Immature natural killer cell (primary cell): ENCODE measurements at places on chromosomes 6 and 20. TPM values are rescaled to one million over a fixed set of nuclear protein-coding genes. Genes with fewer than 3 reads are reported as not detected.

The KCNG1 gene
- polyA plus RNA-seq: not detected

The LGSN gene
- polyA plus RNA-seq: not detected

The SAMD10 gene
- 6.5 TPM for polyA plus RNA-seq

The HLA-DRB1 gene
- 435 TPM for polyA plus RNA-seq

The LPA gene
- polyA plus RNA-seq: not detected

The TBC1D22B gene
- polyA plus RNA-seq: 7.2 TPM

The TGM3 gene
- not detected for polyA plus RNA-seq

The IRF4 gene
- polyA plus RNA-seq: 0.41 TPM

The ACOT8 gene
- polyA plus RNA-seq: 50.2 TPM

The TRAPPC3L gene
- 0.20 TPM for polyA plus RNA-seq

GRCh38 chr6:164826831-164827468, 482.5 kb downstream of the C6orf118 start:
- no peaks in the 10 kb centered on the region for H3K4me1 ChIP-seq
- DNase-seq: no peak
- H3K27ac ChIP-seq: no peak overlapping the region
- no peak overlapping the region for H3K4me3 ChIP-seq
- peaks cover 1% of the 10 kb centered on the region for H3K27me3 ChIP-seq
- no peaks in the 10 kb centered on the region for H3K36me3 ChIP-seq

DNA sequence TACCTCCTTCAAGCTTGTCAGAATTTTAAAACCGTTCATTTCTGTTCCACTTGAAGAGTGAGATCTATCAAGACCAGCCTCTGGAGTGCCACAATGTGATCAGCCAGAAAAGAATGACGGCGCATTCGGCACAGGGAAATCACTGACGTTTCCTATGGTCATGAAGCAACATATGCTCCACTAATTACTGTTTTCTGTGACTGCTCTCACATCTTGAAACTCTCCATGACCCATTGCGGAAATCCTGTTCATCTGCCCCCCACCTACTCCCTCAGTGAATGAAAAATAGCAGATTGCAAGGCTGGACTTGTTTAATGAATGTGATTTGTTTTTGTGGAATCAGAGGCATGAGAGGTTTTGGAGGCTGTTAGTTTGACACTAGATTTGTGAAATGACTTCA, 53.2 kb downstream of the SAMD5 start:
- H3K4me1 ChIP-seq: no peaks in the 10 kb centered on the region
- no peak overlapping the region for H3K4me3 ChIP-seq
- H3K27ac ChIP-seq: no peak overlapping the region
- H3K27me3 ChIP-seq: peaks cover 2% of the 10 kb centered on the region
- no peak for DNase-seq
- H3K36me3 ChIP-seq: no peaks in the 10 kb centered on the region

DNA sequence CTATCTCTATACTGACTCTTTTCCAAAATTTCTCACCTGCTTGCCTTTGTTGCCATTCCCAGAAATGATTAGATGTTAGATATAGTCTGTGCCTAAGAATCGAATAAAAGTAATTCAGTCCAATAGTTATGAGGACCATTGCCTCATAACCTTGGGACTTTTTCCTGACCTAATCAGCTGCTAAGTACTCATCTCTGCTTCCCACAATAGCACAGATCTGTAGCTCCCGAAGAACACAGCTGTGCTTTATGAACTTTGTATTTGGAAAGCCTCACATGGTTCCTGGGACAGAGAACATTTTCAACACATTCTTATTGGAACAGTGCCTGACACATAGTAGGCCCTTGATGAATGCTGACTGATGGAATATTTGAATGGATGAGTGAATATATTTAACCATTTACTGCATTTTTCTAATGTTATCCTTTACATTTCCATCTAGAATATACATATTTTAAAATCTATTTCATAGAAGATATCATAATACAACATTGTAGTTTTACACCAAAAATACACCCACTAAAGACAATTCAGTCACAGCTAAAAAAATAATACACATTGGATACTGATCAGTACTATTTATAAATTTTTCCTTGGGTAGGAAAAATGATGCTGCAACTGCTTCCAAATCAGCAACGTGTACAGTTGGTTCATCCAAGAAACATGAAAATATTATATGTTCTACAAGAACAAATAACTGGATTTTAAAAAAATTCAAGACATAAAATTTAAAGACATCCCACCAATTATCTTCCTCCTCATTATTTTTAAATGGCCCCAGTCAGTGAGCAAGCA, 53.9 kb downstream of the HS3ST5 start:
- DNase-seq: no peak
- H3K27me3 ChIP-seq: peaks cover 2% of the 10 kb centered on the region
- no peaks in the 10 kb centered on the region for H3K4me1 ChIP-seq
- no peaks in the 10 kb centered on the region for H3K36me3 ChIP-seq
- H3K4me3 ChIP-seq: no peak overlapping the region
- no peak overlapping the region for H3K27ac ChIP-seq

- no peak overlapping the region for H3K27ac ChIP-seq
- H3K4me1 ChIP-seq: no peaks in the 10 kb centered on the region
- no peak for DNase-seq
- no peak overlapping the region for H3K4me3 ChIP-seq
- no peaks in the 10 kb centered on the region for H3K27me3 ChIP-seq
These were observed 260.9 kb downstream of the TENT5A start for GRCh38 chr6:81491454-81492101.

DNA sequence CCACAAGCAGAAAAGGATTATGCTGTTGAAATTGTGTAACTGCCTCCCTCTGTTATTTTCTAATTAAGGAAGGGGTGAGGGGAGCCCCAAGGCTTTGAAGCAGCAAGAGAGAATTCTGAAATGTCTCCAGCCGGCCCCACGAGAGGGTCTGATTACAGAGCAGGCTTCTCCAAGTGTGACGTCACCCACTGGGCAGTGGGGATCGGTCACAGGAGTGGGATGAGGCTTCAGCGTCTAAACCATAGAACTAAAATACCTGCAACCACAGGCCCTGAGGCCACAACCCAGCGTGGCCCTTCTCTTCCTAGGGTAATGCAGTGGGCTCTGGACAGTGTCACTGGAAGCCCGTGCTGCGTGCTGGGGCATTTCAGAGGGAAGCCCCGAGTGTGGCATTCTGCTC, 38.6 kb upstream of the APCDD1L start:
- DNase-seq: no peak
- no peaks in the 10 kb centered on the region for H3K36me3 ChIP-seq
- no peak overlapping the region for H3K27ac ChIP-seq
- peaks cover 7% of the 10 kb centered on the region for H3K27me3 ChIP-seq

GRCh38 chr6:127131275-127131674, 12.8 kb downstream of the RSPO3 start:
- no peak overlapping the region for H3K27ac ChIP-seq
- H3K4me1 ChIP-seq: no peaks in the 10 kb centered on the region
- no peaks in the 10 kb centered on the region for H3K36me3 ChIP-seq

DNA sequence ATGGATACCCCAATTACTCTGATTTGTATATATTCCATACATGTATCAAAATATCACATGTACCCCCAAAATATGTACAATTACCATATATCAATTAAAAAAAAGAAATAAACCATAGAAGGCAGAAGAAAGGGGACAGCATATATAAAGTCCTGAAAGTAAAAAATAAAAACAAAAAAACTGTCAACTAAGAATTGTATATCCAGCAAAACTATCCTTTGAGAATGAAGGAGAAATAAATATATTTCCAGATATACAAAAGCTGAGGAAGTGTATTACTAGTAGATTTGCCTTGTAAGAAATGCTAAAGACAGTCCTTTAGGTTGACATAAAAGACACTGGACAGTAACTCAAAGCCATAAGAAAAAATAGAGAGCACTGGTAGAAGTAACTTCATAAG, 9.3 kb upstream of the RIPOR2 start:
- peaks cover 38% of the 10 kb centered on the region for H3K36me3 ChIP-seq
- peaks cover 64% of the 10 kb centered on the region for H3K4me1 ChIP-seq
- no peak overlapping the region for H3K27ac ChIP-seq
- no peak for DNase-seq
- H3K27me3 ChIP-seq: peaks cover 5% of the 10 kb centered on the region
- no peak overlapping the region for H3K4me3 ChIP-seq

DNA sequence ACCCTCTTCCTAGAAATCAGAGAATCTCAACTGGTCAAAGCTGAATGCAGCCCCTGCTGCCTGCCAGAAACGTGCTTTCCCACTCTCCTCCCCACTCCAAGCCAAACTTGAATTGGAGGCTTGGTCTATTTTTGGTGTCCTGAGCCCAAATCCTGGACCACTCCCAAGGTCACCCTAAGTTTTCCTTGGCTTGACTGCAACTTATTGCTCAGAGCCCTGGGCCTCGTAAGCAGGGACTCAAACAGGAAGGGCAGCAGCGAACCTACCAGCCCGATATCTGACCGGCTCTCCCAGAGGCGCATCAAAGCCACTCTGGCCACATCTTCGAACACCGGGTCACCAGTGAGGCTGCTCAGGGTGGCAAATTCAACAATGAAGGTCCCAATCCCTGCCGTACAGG, 12.7 kb downstream of the EDEM2 start:
- no peak overlapping the region for H3K4me3 ChIP-seq
- no peaks in the 10 kb centered on the region for H3K4me1 ChIP-seq
- peaks cover 1% of the 10 kb centered on the region for H3K27me3 ChIP-seq

DNA sequence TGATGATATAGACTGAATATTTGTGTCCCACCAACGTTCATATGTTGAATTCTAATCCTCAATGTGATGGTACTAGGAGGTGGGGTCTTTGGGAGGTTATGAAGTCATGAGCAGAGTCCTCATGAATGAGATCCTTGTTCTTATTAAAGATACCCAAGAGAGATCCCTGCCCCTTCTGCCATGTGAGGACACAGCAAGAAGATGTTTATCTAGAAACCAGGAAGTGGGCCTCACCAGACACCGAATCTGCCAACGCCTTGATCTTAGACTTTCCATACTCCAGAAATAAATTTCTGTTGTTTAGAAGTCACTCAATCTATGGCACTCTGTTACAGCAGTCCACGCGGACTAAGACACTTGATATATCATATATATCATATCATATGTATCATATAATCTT, 67.7 kb upstream of the GCM1 start:
- DNase-seq: no peak
- no peak overlapping the region for H3K4me3 ChIP-seq
- H3K36me3 ChIP-seq: peaks cover 8% of the 10 kb centered on the region
- H3K27ac ChIP-seq: no peak overlapping the region
- no peaks in the 10 kb centered on the region for H3K27me3 ChIP-seq
- H3K4me1 ChIP-seq: no peaks in the 10 kb centered on the region

DNA sequence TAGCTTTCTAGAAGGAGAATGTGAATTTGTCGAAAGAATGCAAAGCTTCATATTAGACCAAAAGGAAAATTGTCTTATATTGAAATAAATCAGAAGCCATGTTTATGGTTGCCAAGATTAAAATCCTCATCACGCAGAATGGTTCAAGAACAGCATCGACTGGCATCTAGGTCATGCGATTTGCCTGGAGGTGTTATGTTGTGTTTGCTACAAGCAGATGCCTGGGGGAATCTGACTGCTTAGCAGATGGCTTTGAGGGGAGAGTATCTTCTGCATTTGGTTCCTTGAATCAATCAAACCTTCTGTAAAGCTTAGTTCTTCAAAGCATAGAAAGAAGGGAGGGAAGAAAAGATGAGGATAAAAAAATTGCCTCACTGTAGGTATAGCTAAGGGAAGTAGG, 585.8 kb downstream of the QKI start:
- H3K4me1 ChIP-seq: no peaks in the 10 kb centered on the region
- no peak overlapping the region for H3K27ac ChIP-seq
- peaks cover 3% of the 10 kb centered on the region for H3K36me3 ChIP-seq

- peaks cover 4% of the 10 kb centered on the region for H3K27me3 ChIP-seq
- peak; percentile 64 for DNase-seq
- H3K36me3 ChIP-seq: peaks cover 4% of the 10 kb centered on the region
These were observed 43.5 kb upstream of the TIAM2 start for GRCh38 chr6:154951345-154952200.

- H3K27ac ChIP-seq: no peak overlapping the region
- H3K4me3 ChIP-seq: no peak overlapping the region
- DNase-seq: no peak
- no peaks in the 10 kb centered on the region for H3K36me3 ChIP-seq
- H3K4me1 ChIP-seq: no peaks in the 10 kb centered on the region
These were observed 29.0 kb downstream of the MAS1 start for GRCh38 chr6:159919800-159920199.

DNA sequence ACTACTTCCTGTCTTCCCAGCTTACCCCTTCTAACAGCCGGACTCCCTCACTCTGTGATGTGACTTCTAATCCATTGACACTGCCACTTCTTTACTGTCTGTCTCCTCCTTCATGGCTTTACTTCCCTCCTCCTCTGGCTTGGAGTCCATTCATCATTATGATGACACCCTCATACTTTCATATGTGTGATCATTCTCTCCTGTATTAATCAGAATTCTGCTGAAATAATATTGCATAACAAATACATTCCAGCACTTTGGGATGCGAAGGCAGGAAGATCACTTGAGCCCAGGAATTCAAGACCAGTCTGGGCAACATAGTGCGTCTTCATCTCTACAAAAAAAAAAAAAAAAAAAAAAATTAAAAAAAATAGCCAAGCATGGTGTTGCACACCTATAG, 147.9 kb upstream of the BTBD3 start:
- peaks cover 2% of the 10 kb centered on the region for H3K27me3 ChIP-seq
- no peaks in the 10 kb centered on the region for H3K4me1 ChIP-seq
- no peak for DNase-seq
- H3K4me3 ChIP-seq: no peak overlapping the region
- H3K36me3 ChIP-seq: peaks cover 10% of the 10 kb centered on the region
- H3K27ac ChIP-seq: no peak overlapping the region

- peaks cover 2% of the 10 kb centered on the region for H3K27me3 ChIP-seq
- H3K27ac ChIP-seq: no peak overlapping the region
- H3K36me3 ChIP-seq: peaks cover 4% of the 10 kb centered on the region
- peaks cover 18% of the 10 kb centered on the region for H3K4me1 ChIP-seq
- H3K4me3 ChIP-seq: no peak overlapping the region
These were observed 146.2 kb downstream of the FAM83B start for GRCh38 chr6:54992789-54993188.

DNA sequence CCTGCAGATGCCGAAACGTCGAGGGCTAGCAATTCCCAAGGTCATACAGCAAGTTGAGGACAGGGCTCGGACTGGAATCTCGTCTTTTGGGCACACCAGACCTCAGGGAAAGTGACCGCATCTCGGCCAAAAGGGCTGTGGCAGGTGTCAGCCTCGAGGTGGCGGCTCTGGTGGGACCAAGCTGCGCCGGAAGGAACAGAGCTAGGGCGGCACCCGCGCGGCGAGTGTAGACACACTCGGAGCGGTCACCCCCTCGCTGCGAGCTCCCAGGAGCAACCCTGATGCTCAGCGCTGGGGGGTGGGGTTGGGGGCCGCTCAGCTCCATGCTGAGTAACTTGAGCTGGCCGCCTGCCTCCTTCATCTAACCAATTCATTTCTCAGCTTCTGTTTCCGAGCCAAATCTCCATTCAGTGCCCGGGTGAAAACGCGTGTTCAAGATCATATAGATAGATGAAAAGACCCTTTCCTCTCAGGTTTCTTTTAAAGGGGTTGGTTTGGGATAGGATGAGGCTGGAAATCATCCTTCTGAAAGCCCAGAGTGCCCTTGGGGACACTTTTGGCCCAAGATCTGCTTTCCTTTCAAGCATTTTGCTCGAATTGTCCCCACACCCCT, 2.2 kb upstream of the TUBB2B start:
- H3K27ac ChIP-seq: no peak overlapping the region
- H3K36me3 ChIP-seq: peaks cover 5% of the 10 kb centered on the region
- peaks cover 37% of the 10 kb centered on the region for H3K27me3 ChIP-seq

GRCh38 chr20:46621492-46621891, 29.8 kb downstream of the SLC13A3 start:
- peaks cover 4% of the 10 kb centered on the region for H3K27me3 ChIP-seq
- H3K27ac ChIP-seq: no peak overlapping the region
- H3K4me3 ChIP-seq: no peak overlapping the region
- no peak for DNase-seq
- H3K4me1 ChIP-seq: no peaks in the 10 kb centered on the region
- H3K36me3 ChIP-seq: no peaks in the 10 kb centered on the region
